ENCODE measurements at places on chromosomes 1 and 21. TPM values are rescaled to one million over a fixed set of nuclear protein-coding genes. Genes with fewer than 3 reads are reported as not detected.

DNA sequence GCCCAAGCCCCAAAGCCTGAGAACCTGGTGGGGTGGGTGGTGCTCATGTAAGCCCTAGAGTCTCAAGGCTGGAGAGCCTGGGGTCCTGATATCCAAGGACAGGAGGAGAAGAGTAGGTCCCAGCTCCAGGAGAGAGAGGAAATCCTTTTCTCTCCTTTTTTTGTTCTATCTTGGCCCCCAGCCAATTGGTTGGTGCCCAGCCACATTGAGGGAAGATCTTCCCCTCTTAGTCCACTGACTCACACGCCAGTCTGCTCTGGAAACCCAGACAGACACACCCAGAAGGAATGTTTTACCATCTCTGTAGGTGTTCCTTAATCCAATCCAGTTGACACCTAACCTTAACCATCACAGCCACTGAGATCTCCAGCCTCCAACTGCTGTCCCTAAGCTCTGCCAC, 16.2 kb upstream of the LIN9 start:
- H3K4me3 ChIP-seq: no peak overlapping the region
- H3K36me3 ChIP-seq: no peaks in the 10 kb centered on the region
- no peak for DNase-seq
- H3K4me1 ChIP-seq: peaks cover 8% of the 10 kb centered on the region

DNA sequence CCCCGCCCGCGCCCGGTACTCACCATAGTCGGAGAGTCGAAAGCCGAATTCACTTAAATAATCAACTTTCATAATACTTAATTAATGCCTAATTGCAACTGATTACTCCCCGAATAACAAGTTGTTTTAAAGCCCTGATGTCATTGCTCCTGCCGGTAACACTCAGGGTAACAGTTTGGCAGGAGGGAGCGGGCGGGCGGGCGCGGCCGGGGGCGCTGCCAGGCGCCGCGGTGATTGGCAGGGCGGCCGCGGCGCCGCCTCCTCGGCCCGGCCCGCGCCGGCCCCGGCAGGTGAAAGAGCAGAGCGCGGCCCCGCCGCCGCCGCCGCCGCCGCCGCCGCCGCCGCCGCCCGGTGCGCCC, 102.2 kb downstream of the CASZ1 start:
- DNase-seq: peak; percentile 62
- peak overlapping the region; percentile 73 for H3K4me3 ChIP-seq
- peak overlapping the region; percentile 77 for H3K27ac ChIP-seq
- H3K27me3 ChIP-seq: peaks cover 11% of the 10 kb centered on the region
- peaks cover 27% of the 10 kb centered on the region for H3K4me1 ChIP-seq

SH2D2A gene
- total RNA-seq: 157 TPM

FAM163A gene
- not detected for total RNA-seq

RASAL2 gene
- not detected for total RNA-seq

All from activated CD8-positive, alpha-beta memory T cell treated with anti-CD3 and anti-CD28 coated beads, Interleukin-2, amount 10 ng/mL, durations not matched to agents 7 days and 5 days (primary cell).